ENCODE measurements at places on chromosomes 7 and 10. TPM values are rescaled to one million over a fixed set of nuclear protein-coding genes. Genes with fewer than 3 reads are reported as not detected.

GRCh38 chr7:139396323-139396951 is 36.7 kb downstream of the LUC7L2 start:
- DNase-seq = no peak

Gene LRRN3
- 1.9 TPM for total RNA-seq

Gene SLC39A12
- total RNA-seq = not detected

DNA sequence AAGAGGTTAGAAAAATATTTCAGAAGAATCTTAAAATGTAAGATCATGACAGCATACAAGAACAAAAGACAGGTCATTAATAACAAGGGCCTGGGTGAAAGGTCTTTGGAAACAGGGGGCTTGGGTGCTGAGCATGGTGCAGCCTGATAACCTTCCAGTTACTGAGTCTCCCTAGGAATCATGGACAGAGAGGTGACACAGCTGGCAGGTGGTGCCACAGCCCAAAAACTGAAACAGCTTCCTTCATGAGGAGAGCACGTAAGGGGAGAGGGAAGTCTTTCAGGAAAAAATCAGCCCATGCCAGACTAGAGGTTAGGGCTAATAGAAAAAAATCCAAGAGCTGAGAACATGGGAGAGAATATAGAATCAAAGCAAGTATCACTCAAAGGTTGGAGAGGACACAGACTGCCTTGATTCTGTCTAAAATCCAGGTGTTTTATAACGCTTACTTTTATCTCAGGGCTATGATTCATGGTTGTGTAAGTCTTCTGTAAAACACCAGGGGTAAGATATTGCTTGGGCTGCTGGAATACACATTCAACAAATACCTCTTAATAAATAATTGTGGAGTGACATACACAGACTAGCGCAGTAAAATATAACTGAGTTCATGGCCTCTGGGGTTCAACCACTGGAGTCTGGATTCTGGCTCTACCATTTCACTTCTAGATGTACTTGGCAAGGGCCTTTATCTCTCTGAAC is 88.1 kb downstream of the SEMA3C start:
- DNase-seq = no peak

DNA sequence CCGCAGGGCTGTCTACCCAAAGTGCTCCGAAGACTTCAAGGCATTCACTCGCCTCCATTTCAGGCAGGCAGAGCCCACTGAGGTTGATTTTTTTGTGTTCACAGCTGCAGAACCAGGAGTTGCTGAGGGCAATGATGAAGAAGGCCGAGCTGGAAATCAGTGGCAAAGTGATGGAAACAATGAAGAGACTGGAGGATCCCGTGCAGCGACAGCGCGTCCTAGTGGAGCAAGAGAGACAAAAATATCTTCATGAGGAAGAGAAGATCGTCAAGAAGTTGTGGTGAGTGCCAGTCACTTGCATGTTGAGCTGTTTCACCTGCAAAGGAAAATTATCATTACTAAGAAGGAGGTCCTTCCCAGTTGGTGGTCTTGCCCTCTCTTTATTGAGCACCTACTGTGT is 210.5 kb downstream of the ARHGAP21 start:
- no peak for DNase-seq

DNA sequence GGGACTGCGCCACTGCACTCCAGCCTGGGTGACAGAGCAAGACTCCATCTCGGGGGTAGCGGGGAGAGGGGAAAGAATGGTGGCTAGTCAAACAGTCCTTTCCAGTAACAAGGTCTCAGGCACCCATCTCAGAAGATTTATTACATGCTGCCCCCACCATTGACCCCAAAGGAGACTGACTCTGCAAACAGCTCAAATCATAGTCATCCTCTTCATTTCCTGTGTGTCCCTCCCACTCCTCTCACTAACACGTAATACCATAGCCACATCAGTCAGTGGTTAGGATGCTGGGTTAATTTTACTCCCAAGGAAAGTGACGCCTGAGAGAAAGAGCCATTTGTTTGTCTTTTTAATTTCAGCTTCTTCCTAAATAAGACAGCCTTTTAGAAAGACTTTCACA is 56.6 kb upstream of the BET1 start:
- DNase-seq = no peak

- no peak for DNase-seq
These were observed 73.2 kb downstream of the RHOBTB1 start for GRCh38 chr10:60870803-60871202.

Gene HTR5A
- total RNA-seq = not detected

GRCh38 chr10:129272866-129273650 is 194.0 kb upstream of the MGMT start:
- DNase-seq = no peak

GRCh38 chr10:117499248-117500105 is 43.1 kb upstream of the EMX2 start:
- no peak for DNase-seq

- DNase-seq = no peak
These were observed 8.9 kb upstream of the CDK1 start for GRCh38 chr10:60769406-60769805.

GRCh38 chr7:105297985-105298384 is 90.7 kb downstream of the SRPK2 start:
- no peak for DNase-seq

- DNase-seq = no peak
These were observed 106.5 kb upstream of the RAB11FIP2 start for GRCh38 chr10:118153287-118153686.

GRCh38 chr10:77360835-77361234 is 276.8 kb downstream of the KCNMA1 start:
- no peak for DNase-seq

DNA sequence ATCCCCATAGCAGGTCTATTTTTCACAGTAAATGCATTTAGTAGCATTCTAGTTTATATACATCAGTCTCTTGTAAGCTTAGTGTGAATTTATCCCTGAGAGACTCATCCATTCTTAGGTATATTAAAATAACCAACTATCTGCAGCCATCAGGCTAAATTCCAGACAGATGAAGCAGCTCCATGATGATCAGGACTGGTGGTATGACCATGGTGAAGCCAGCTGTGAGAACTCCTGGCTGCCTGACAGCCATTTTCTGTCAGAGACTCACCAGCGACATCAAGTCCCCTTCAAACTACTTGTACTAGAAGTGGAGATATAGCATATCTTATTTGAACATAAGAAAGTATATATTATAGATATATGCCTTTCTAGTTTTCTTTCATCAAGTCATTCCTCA is 70.3 kb upstream of the GSDME start:
- DNase-seq = no peak

DNA sequence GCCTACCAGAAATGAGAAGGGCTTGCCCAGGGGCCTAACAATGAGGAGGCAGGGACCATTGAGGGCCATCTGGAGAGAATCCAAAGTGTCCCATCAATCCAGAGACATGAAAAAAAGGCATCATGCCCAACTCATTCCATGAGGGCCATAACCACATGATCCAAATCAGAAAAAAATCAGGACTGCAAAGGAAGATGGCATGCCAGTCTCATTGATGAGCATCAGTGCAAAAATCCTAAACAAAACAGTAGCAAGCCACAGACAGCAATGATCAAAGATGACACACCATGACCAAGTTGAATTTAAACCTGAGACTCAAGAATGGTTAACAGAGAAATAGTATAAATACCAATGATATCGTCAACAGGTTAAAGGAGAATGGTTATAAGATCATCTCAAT is 7.0 kb upstream of the CYP3A4 start:
- no peak for DNase-seq

DNA sequence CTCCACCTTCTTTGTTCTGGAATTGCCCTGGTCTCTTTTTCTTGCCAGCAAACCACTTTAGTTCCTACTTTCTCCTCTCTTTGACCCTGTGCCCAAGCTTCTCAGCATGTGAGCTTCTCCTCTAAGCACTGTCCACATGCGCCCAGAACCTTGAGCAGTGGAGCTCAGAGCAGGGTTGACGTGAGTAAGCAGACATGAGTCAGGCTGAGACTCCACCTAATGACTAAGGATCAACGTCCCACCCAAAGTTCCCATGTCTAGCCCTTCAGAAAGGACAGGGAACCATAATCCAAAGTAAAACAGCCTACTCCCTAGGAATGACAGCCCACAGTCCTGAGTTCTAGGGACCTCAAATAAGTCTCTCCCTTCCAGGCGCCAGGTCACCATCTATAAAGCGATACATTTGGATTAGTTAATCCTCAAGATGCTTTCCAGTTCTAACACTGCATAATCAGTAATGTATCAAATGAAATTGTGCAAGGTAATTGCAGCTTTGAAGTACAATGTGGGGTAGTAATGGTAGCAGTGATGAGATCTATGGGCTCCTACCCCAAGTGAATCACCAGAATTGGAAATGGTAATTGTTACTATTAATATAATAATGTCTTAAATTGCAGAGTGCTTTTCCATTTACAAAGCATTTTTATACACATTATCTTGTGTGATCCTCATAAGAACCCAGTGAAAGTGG is 44.5 kb downstream of the KCNMA1 start:
- no peak for DNase-seq

Gene SMURF1
- total RNA-seq = 30.8 TPM

- no peak for DNase-seq
These were observed 186.6 kb downstream of the DNAJB6 start for GRCh38 chr7:157523371-157523765.

DNA sequence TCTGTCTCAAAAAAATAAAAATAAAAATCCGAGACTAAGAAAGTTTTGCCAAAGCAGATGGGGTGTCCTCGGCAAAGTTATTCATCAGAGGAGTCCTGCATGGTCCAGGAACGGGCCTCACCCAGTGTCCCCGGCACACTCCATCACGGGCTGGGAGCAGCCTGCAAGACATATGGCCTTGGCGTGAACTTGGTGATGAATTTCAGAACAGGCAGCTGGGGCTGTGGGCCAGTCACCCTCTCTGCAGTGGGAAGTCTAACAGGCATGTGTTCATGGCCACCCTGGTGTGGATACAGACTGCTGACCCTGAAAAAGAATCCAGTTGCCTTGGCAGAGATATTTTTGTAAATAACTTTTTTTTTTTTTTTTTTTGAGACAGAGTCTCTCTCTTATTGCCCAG is 34.7 kb downstream of the NPTX2 start:
- DNase-seq = no peak

DNA sequence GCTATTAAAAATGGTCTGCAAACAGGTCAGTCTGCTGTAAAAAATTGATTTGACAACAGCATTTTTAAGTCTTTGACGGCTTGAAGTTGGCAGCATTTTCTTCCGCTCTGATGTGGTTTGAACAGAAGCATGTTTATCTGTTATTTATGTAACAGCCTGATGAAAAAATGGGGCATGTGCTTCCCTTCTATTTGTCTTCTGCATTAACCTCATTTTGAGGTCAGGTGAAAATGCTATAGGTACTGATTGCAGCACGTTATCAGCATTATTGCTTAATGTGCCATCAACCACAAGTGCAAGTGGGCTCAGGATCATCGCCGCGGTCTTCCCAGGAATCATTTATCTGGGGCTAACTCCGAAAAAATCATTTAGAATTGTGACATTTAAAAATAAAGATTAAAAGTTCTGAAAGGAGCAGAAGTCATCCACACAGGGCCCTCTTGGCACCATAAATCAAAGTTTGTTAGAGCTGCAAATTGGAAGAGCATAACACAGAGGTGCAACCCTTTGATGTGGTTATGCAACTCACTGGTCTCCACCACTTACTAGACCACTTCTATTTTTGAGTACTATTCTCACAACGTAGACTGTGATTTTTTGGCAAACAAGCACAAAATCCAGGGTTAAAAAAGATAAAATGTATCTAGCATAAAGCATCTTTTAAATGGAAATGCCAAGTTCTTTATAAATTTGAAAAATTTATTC is 307.7 kb downstream of the MDFIC start:
- no peak for DNase-seq

DNA sequence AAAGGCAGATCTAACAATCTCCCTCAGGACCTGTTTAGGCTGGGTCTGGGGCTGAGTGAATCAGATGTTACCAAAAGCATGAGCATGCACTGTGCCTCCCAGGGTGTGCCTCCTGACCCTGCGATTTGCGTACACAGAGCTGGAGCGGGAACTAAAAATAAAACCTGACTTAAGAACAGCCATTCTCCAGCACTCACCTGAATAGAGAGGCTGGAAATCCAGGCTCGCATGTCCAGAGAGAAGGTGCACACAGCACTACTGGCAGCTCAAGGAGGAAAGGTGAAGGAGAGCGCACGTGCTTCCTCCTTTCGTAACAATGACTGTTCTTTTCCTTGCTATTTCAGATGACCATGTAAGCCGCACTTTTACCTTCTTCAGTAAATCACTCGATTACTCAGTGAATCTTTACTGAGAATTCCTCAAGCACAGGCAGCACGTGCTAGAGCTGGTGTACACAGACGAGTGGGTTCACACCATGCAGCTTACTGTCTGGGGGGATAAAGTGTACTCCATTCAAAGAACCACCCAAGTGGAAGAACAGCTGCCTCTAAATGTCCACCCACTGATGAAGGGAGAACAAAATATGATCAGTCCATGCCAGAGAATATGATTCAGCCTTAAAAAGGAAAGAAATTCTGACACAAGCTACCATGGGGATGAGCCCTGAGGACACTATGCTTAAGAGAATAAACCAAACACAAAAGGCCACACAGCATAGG is 45.6 kb downstream of the SFMBT2 start:
- DNase-seq = no peak

Gene UNCX
- total RNA-seq = not detected

DNA sequence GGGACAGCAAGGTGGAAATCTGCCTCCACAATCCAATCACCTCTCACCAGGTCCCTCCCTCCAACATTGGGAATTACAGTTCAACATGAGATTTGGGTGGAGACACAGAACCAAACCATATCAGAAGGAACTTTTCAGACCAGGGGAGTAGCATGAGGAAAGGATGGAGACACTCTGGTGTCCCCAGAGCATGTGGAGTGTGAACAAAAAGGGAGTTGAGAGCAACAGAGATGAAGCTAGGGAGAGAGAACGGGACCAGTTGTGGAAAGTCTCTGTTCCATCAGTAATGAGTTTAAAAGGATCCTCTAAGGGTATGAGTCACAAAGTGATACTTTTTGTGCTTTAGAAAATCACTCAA is 382.0 kb downstream of the SFMBT2 start:
- no peak for DNase-seq

DNA sequence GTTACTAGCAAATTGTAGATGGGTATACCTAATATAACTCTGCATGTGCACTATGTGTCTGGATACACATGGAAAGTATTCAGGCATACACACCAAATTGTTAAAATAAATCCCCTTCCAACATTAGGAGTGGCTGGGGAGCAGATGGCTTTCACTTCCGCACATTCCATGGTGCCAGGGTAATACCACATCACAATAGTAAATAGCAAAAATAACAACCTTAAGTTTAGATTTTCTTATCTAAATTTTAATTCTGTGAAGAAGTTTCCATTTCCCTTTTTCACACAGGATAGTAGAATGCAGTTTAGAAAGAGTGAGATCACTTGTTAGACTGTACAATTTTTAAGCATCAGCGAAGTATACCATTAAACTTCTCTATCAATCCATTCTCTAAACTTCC is 5.8 kb upstream of the ALOX5 start:
- DNase-seq = no peak

GRCh38 chr10:33506838-33507661 is 172.6 kb upstream of the NRP1 start:
- no peak for DNase-seq

Measured in T-helper 17 cell (primary cell).